Sigmoid colon (tissue), 7 donors: ENCODE measurements at places on chromosomes 5 and 9.

- peak overlapping the region; percentile 51 for H3K27ac ChIP-seq
- H3K4me3 ChIP-seq, result no peak overlapping the region
- peaks cover 51% of the 10 kb centered on the region for H3K4me1 ChIP-seq
These were observed 95.5 kb downstream of the GHR start for GRCh38 chr5:42518595-42519221.

GRCh38 chr9:95505717-95506427 lies 10.9 kb downstream of the PTCH1 start:
- H3K4me3 ChIP-seq, result peak overlapping the region; percentile 58
- DNase-seq, result peak; percentile 80
- H3K27ac ChIP-seq, result peak overlapping the region; percentile 92

DNA sequence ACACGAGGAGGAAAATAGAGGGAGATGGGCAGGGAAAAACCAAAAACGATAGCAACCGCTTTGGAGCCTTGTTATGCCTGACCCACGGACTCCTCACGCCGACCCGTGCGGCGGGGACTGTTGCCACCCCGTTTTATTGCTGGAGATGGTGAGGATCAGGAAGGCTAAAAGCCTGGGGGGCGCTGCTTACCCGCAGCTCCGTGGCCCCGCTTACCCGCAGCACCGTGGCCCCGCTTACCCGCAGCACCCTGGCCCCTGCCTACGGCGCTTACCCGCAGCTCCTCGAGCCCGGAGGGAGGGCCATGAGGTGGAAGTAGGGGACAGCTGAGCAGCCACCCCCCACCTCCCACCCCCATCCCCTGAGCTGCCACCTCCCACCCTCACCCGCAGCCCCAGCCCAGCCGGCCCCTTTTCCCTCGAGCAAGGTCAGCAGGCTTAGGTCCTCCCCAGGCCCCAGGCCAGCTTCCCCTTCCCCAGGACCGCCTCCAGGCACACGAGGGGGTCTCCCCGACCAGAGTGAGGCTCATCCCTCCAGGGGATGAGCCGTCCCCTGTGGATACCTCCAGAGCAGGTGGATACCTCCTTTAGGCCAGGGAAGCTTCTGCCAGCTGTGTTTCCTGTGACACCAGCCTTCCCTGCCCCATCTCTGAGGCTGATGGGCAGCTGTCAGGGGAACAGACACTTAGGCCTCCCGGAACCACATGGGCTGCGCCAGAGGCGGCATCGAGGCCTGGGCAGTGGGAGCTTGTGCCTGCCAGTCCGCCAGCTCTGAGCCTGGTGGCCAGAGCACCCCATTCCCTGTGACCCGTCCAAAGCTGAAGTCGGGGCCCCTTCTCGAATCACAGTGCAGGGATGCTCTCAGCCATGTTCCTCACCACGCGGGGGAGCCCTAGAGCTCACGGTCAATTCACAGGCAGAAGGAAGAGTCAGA lies 92.3 kb downstream of the LMX1B start:
- peak; percentile 72 for DNase-seq
- peaks cover 18% of the 10 kb centered on the region for H3K4me1 ChIP-seq
- H3K36me3 ChIP-seq, result no peaks in the 10 kb centered on the region
- no peak overlapping the region for H3K27ac ChIP-seq
- peaks cover 59% of the 10 kb centered on the region for H3K27me3 ChIP-seq

DNA sequence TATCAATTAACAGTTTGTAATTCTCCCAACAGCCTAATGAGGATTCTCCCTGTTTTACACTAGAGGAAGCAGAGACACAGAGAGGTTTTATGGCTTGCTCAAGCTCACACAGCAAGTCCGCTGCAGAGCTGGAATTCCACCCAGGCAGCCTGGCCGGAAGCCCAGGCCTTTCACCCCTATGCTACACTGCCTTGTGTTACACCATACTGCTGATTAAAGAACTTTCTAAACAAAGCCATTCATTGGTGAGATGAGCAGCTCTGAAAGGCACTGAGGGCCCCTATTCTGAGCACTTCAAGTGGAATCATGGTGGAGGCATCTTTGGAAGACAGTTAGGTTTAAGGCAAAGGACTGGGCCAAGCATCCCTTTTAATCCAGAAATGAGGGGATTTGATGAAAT lies 14.7 kb upstream of the LARP1 start:
- no peaks in the 10 kb centered on the region for H3K27me3 ChIP-seq
- peak; percentile 88 for DNase-seq
- H3K4me3 ChIP-seq, result no peak overlapping the region
- H3K36me3 ChIP-seq, result no peaks in the 10 kb centered on the region

- DNase-seq, result no peak
- no peaks in the 10 kb centered on the region for H3K27me3 ChIP-seq
- H3K27ac ChIP-seq, result no peak overlapping the region
- H3K36me3 ChIP-seq, result no peaks in the 10 kb centered on the region
- no peak overlapping the region for H3K4me3 ChIP-seq
These were observed 567.2 kb upstream of the MEF2C start for GRCh38 chr5:89450149-89450538.

DNA sequence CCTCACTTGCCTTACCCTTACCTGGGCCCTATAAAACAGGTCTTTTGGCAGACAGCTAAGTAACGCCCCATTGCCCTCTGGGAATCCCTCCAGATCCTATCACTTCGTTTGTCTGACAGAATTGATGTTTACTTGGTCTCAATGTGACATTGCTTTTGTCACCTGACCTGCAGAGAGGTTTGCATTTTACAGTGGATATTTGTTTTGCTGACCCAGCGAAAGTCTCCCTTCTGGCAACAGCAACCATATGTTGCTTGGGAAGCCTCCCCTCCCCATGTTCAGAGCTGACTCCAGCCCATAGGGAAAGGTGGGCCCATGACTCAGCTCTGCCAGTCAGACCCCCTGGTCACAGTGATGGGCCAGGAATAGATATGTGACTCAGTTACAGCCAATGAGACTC lies 54.0 kb upstream of the LARP1 start:
- H3K4me3 ChIP-seq, result no peak overlapping the region
- no peaks in the 10 kb centered on the region for H3K4me1 ChIP-seq
- no peak overlapping the region for H3K27ac ChIP-seq
- DNase-seq, result no peak

GRCh38 chr9:68932458-68932857 lies 81.5 kb downstream of the PRKACG start:
- no peak overlapping the region for H3K4me3 ChIP-seq
- no peaks in the 10 kb centered on the region for H3K27me3 ChIP-seq
- DNase-seq, result no peak
- no peak overlapping the region for H3K27ac ChIP-seq
- H3K4me1 ChIP-seq, result no peaks in the 10 kb centered on the region

- no peak overlapping the region for H3K27ac ChIP-seq
- no peaks in the 10 kb centered on the region for H3K27me3 ChIP-seq
- H3K4me1 ChIP-seq, result no peaks in the 10 kb centered on the region
- DNase-seq, result no peak
These were observed 496.2 kb upstream of the ADAMTS16 start for GRCh38 chr5:4643960-4644359.

- no peak for DNase-seq
- H3K4me3 ChIP-seq, result no peak overlapping the region
- no peaks in the 10 kb centered on the region for H3K36me3 ChIP-seq
- H3K4me1 ChIP-seq, result no peaks in the 10 kb centered on the region
These were observed 431.0 kb upstream of the SLC30A5 start for GRCh38 chr5:68662804-68663307.

DNA sequence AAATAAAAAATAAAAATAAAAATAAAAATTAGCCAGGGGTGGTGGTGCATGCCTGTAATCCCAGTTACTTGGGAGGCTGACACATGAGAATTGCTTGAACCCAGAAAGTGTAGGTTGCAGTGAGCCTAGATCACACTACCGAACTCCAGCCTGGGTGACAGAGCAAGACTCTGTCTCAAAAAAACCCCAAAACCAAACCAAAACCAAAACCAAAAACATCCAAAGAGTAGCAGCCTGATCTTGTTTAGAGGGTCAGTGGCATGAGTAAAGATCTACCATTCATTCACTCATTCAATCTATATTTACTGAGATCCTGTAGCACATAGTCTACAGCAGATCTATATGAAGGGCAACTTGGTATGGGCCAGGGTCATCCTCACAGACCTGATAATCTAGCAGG lies 202.4 kb downstream of the MAPKAP1 start:
- H3K4me3 ChIP-seq, result no peak overlapping the region
- no peak for DNase-seq
- no peaks in the 10 kb centered on the region for H3K27me3 ChIP-seq
- no peaks in the 10 kb centered on the region for H3K36me3 ChIP-seq

- no peak overlapping the region for H3K27ac ChIP-seq
- H3K4me1 ChIP-seq, result no peaks in the 10 kb centered on the region
- no peak overlapping the region for H3K4me3 ChIP-seq
- no peaks in the 10 kb centered on the region for H3K27me3 ChIP-seq
These were observed 122.9 kb downstream of the CEP120 start for GRCh38 chr5:123300266-123300665.

DNA sequence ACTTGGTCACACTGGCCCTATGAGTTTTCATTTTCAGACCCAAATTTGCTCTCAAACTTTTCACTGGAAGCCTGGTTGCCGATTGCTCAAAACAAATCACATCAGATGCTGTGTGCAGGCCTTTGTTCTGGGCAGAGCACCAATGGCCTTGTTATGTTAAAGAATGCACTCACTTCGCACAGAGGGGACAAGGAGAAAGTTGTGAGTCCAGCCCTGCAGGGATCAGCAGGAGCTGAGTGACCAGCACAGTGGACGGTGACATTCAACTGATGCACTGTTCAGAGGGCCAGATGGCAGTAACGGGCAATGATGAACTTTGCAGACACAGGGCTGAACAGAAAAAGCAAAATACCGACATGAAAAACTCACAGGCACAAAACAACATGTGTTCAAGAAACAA lies 86.1 kb downstream of the BARX1 start:
- H3K27me3 ChIP-seq, result no peaks in the 10 kb centered on the region
- H3K27ac ChIP-seq, result no peak overlapping the region
- H3K4me3 ChIP-seq, result no peak overlapping the region
- no peaks in the 10 kb centered on the region for H3K4me1 ChIP-seq

GRCh38 chr5:34718516-34718915 lies 62.4 kb downstream of the RAI14 start:
- no peaks in the 10 kb centered on the region for H3K27me3 ChIP-seq
- H3K4me3 ChIP-seq, result no peak overlapping the region

- H3K4me3 ChIP-seq, result peak within 1 kb of the TSS; percentile 8
- H3K4me1 ChIP-seq, result no peaks in the 10 kb centered on the region
- no peak for DNase-seq
- no peaks in the 10 kb centered on the region for H3K36me3 ChIP-seq
These were observed at the start of gene PCDHGA10 for GRCh38 chr5:141412854-141413539. PCDHGA10 (plus strand) TSS chr5:141412987; CDS start chr5:141413176, 189 bp downstream.

- H3K27ac ChIP-seq, result no peak overlapping the region
- H3K4me1 ChIP-seq, result peaks cover 4% of the 10 kb centered on the region
- peak; percentile 79 for DNase-seq
- H3K27me3 ChIP-seq, result no peaks in the 10 kb centered on the region
- no peaks in the 10 kb centered on the region for H3K36me3 ChIP-seq
These were observed 81.9 kb downstream of the EBF1 start for GRCh38 chr5:159017786-159018185.

- no peak overlapping the region for H3K4me3 ChIP-seq
- H3K4me1 ChIP-seq, result peaks cover 39% of the 10 kb centered on the region
- no peak for DNase-seq
- H3K27ac ChIP-seq, result no peak overlapping the region
- H3K36me3 ChIP-seq, result no peaks in the 10 kb centered on the region
These were observed 8.8 kb upstream of the NACC2 start for GRCh38 chr9:136103651-136104487.

- H3K27me3 ChIP-seq, result no peaks in the 10 kb centered on the region
- no peak for DNase-seq
- H3K4me3 ChIP-seq, result no peak overlapping the region
- H3K27ac ChIP-seq, result no peak overlapping the region
- no peaks in the 10 kb centered on the region for H3K36me3 ChIP-seq
- no peaks in the 10 kb centered on the region for H3K4me1 ChIP-seq
These were observed 115.8 kb downstream of the EMB start for GRCh38 chr5:50325237-50325832.

- DNase-seq, result peak; percentile 14
- no peak overlapping the region for H3K27ac ChIP-seq
- H3K4me1 ChIP-seq, result peaks cover 15% of the 10 kb centered on the region
- H3K4me3 ChIP-seq, result no peak overlapping the region
- H3K36me3 ChIP-seq, result no peaks in the 10 kb centered on the region
- H3K27me3 ChIP-seq, result no peaks in the 10 kb centered on the region
These were observed 19.1 kb downstream of the GALNT10 start for GRCh38 chr5:154209591-154210081.

- no peak overlapping the region for H3K4me3 ChIP-seq
- H3K27ac ChIP-seq, result no peak overlapping the region
- H3K27me3 ChIP-seq, result no peaks in the 10 kb centered on the region
- H3K36me3 ChIP-seq, result no peaks in the 10 kb centered on the region
- H3K4me1 ChIP-seq, result no peaks in the 10 kb centered on the region
These were observed 18.4 kb downstream of the CEL start for GRCh38 chr9:133080161-133080560.

DNA sequence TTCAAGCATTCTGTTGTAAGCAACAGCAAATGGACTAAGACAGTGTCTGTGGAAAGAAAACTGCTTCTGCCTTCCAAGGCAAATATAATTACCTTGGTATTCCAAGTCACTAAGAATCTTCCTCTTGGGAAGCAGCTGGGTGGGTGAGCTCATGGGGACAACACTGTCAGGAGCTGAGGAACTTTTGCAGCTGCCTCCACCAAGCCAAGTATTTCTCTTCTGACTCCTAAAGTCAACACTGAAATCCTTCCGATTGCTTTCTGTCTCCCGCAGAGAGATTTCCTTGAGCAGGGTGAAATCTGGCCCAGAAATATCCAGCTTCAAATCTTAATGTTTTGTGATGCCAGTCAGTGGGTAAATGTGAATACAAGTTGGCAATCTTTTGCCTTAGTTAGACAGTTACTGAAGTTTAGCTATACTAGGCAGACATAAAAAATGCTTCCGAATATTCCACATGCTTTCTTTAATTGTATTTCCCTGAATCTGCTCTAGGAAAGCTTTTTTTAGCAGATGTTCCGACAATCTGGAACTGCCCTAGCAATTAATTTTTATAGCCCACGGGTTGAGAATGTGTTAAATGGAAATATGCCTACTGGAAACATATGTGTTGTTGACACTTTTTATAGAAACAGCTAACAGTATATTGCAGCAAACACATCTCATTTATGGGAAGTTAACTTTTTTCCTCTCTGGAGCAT lies 369.9 kb upstream of the DAB2 start:
- no peak overlapping the region for H3K27ac ChIP-seq
- no peaks in the 10 kb centered on the region for H3K27me3 ChIP-seq
- peaks cover 23% of the 10 kb centered on the region for H3K4me1 ChIP-seq
- H3K4me3 ChIP-seq, result no peak overlapping the region
- DNase-seq, result no peak
- H3K36me3 ChIP-seq, result no peaks in the 10 kb centered on the region
